ENCODE measurements at places on chromosomes 6 and 20. TPM values are rescaled to one million over a fixed set of nuclear protein-coding genes. Genes with fewer than 3 reads are reported as not detected.

The BMP6 gene
- total RNA-seq, result 5.1 TPM

The ARMC12 gene
- total RNA-seq, result not detected

The HAO1 gene
- total RNA-seq, result not detected

The PPP1R3G gene
- 3.7 TPM for total RNA-seq

The HDGFL1 gene
- total RNA-seq, result not detected

The SNRPB gene
- 34.4 TPM for total RNA-seq

The TPMT gene
- total RNA-seq, result 15.7 TPM

The KIF25 gene
- total RNA-seq, result not detected

The PREX1 gene
- total RNA-seq, result 36.7 TPM

The TRIM10 gene
- 0.23 TPM for total RNA-seq

The NR2E1 gene
- 11.1 TPM for total RNA-seq

The FIG4 gene
- 76.4 TPM for total RNA-seq

The MEI4 gene
- total RNA-seq, result 2.1 TPM

The CEP43 gene
- 55.4 TPM for total RNA-seq

The STX7 gene
- total RNA-seq, result 73.6 TPM

The HLA-DRB1 gene
- total RNA-seq, result 9.9 TPM

The VARS2 gene
- 33.0 TPM for total RNA-seq

The PAX1 gene
- not detected for total RNA-seq

The RAB44 gene
- not detected for total RNA-seq

The DAAM2 gene
- total RNA-seq, result 30.4 TPM

The SLC12A5 gene
- 113 TPM for total RNA-seq

The ULBP1 gene
- 0.23 TPM for total RNA-seq

The EMILIN3 gene
- total RNA-seq, result 3.5 TPM

The PPP1R18 gene
- 26.8 TPM for total RNA-seq

The PPP1R16B gene
- 19.6 TPM for total RNA-seq

The BLTP3A gene
- 11.3 TPM for total RNA-seq

The LAMA4 gene
- total RNA-seq, result 41.5 TPM

The SLC22A7 gene
- total RNA-seq, result 0.23 TPM

The RUNX2 gene
- 0.23 TPM for total RNA-seq

The SNAP25 gene
- 162 TPM for total RNA-seq

The MATN4 gene
- total RNA-seq, result 4.8 TPM

The ZNF311 gene
- total RNA-seq, result 5.8 TPM

The BAK1 gene
- 6.9 TPM for total RNA-seq

The CDSN gene
- total RNA-seq, result not detected

The EPB41L1 gene
- total RNA-seq, result 133 TPM

The CST5 gene
- not detected for total RNA-seq

The XKR7 gene
- total RNA-seq, result 10.1 TPM

The IRF4 gene
- not detected for total RNA-seq

Measured in diencephalon (tissue), 1 donor.